Esophagus squamous epithelium (tissue), 5 donors: ENCODE measurements at places on chromosomes 6 and 20. TPM values are rescaled to one million over a fixed set of nuclear protein-coding genes. Genes with fewer than 3 reads are reported as not detected.

GRCh38 chr20:41432746-41433145, 66.1 kb upstream of the EMILIN3 start:
- DNase-seq = no peak

GRCh38 chr6:130931683-130932082, 104.5 kb downstream of the SMLR1 start:
- DNase-seq = no peak

DNA sequence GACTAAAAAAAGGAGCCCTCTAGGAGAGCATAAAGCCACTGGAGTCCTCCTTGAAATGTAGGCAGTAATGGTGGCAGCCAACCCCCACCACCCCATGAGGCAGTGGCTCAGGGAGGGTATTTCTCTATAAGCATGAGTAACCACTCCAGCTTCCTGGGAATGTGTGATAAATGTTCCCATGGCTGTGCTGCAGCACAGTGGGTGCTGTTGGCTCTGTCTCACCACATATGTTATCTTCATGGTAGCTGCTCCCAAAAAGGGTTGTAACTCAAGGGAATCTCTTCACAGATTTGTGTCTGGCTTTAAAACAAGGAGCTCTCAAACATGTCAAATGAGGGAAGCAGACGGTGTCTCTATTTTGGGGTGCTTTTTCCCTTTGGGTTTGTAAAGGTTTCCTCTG, 7.5 kb upstream of the PHACTR1 start:
- no peak for DNase-seq

PLA2G7 gene
- total RNA-seq = 0.19 TPM
